Sigmoid colon (tissue), 7 donors: ENCODE measurements at places on chromosomes 7 and 10. TPM values are rescaled to one million over a fixed set of nuclear protein-coding genes. Genes with fewer than 3 reads are reported as not detected.

DNA sequence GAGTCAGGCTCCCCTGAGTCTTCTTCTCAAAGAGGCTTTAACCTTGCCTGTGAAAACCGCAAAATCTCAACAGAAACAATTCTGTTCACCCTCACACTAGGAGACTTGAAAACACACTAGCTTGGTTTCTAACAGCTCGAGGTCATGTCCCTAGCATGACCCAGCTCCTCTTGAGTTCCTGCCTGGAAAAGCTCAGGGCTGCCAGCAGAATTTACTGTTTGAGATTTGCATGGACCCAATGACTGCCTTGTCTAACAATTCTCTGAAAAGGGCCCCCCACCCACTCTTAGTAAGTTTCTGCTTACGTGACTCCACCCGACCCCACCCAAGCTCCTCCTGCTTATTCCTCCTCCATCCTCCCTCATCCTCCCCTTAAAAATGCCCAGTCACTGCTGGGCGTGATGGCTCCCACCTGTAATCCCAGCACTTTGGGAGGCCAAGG is 85.1 kb upstream of the KMT2C start:
- DNase-seq, result no peak

H2BK1 gene
- total RNA-seq, result not detected

RARRES2 gene
- total RNA-seq, result 447 TPM

DNA sequence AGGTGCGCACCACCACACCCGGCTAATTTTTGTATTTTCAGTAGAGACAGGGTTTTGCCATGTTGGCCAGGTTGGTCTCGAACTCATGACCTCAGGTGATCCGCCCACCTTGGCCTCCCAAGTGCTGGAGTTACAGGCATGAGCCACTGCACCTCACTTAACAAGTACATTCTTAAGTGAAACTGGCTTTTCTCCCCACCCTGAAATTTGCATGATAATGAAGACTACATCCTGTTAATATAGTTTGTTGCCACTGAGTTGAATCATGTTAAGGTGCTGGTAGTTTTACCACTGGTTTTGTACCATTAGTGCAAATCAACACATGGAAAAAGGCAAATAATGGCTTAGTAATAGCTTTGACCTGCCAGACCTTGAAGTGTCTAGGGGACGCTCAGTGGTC is 62.2 kb downstream of the MPLKIP start:
- no peak for DNase-seq

DNA sequence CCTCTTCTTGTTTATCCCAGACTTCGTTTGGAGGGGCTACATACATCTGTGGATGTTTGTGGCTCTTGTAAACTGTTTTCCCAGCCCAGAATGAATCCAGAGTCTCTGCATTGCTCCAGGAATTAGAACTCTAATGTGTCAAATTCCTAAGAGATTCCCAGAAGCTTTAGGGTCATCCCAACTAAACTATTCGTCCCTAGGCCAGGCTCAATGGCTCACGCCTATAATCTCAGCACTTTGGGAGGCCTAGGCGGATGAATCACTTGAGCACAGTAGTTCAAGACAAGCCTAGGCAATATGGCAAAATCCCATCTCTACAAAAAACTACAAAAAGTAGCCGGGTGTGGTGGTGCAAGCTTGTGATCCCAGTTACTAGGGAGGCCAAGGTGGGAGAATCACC is 28.5 kb downstream of the ARHGAP19 start:
- DNase-seq, result no peak

SH2D4B gene
- total RNA-seq, result not detected

C1QL3 gene
- total RNA-seq, result 0.36 TPM

NRF1 gene
- 18.1 TPM for total RNA-seq

DNA sequence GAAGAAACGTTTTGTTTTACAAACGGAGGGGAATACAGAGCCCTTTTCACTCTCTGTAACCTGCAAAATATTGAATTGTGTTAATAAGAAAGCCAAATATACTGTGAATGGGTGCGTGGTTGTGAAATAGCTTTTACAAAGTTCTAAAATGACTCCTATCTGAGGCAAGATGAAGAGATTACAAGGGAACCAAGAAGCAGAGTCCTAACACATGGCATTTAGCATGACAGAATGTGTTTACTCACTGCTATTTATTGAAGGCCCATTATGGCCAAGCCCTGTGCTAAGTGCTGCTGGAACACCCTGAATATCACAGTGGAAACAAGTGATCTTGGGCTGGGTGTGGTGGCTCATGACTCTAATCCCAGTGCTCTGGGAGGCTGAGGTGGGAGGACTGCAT is 12.9 kb downstream of the JCAD start:
- DNase-seq, result no peak

RPA3 gene
- 15.8 TPM for total RNA-seq

DNA sequence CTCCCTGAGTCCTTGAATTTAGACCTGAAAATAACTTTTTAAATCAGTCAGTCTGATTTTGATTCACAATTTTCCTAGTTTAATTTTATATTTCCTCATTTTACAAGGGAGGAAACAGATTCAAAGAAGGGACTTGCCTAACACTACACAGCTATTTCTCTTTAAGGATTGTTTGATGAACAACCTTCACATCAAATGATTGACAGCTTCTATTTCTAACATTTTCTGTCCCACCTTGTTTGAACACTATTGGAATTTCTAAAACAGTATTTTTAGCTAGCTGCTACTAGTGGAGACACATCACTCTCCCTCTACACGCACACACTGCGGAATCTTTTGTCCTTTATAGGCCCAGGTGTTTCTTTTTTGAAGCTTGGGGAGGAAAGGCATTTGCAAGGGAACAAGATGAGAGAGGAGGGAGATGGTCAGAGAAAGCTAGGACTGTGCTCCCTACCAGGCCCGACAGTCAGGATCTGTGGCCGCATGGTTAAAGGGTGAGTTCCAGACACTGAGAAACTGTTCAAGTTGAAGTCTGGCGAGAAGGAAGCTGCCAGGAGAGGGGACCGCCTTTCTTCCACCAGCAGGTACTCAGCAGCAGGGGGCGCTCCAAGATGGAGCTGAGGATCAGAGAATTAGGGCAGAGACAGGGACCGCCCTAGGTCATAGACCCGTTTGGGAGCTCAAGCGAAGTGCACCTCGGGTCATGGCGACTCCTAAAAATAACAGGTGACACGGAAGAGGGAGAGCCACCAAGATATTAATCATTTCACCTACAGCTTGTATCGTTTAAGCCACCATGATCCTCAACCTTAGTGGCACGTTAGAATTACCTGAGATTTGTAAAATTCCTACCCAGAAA is 49.7 kb downstream of the DNAJC12 start:
- DNase-seq, result no peak

C7orf57 gene
- total RNA-seq, result not detected

NPFFR1 gene
- not detected for total RNA-seq

OR2A42 gene
- not detected for total RNA-seq

COL13A1 gene
- 2.9 TPM for total RNA-seq

MDFIC gene
- 53.2 TPM for total RNA-seq

GRCh38 chr7:2156756-2157472 is 75.8 kb downstream of the MAD1L1 start:
- no peak for DNase-seq

SOSTDC1 gene
- 6.4 TPM for total RNA-seq

CRTAC1 gene
- 3.8 TPM for total RNA-seq

GRCh38 chr7:45682836-45683555 is 108.8 kb downstream of the ADCY1 start:
- no peak for DNase-seq

CAV2 gene
- 142 TPM for total RNA-seq

DNA sequence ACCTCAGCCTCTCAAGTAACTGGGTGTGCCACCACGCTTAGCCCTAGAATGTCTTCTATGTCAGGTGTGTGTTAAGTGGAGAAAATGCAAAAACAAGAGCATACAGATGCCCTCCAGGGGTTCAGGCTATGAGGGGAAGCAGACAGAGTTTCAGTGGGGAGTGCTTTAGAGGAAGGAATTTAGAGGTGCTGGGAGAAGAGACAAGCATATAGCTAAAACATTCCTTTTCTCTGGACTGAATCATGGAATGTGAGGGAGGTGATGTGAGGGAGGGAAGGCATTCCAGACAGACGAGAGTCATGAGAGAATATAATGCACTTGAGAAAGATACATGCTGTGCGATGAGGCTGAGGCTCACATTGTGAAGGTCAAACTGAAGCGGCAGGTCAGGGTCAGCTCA is 6.6 kb upstream of the ZNF786 start:
- DNase-seq, result no peak

PAX4 gene
- total RNA-seq, result not detected

GRCh38 chr10:80552151-80552646 is 14.5 kb downstream of the SH2D4B start:
- peak; percentile 68 for DNase-seq

- peak; percentile 50 for DNase-seq
Observed at GRCh38 chr10:132102717-132103110, 37.0 kb downstream of the JAKMIP3 start.

GRCh38 chr7:19754521-19755116 is 18.8 kb downstream of the TMEM196 start:
- no peak for DNase-seq

DNA sequence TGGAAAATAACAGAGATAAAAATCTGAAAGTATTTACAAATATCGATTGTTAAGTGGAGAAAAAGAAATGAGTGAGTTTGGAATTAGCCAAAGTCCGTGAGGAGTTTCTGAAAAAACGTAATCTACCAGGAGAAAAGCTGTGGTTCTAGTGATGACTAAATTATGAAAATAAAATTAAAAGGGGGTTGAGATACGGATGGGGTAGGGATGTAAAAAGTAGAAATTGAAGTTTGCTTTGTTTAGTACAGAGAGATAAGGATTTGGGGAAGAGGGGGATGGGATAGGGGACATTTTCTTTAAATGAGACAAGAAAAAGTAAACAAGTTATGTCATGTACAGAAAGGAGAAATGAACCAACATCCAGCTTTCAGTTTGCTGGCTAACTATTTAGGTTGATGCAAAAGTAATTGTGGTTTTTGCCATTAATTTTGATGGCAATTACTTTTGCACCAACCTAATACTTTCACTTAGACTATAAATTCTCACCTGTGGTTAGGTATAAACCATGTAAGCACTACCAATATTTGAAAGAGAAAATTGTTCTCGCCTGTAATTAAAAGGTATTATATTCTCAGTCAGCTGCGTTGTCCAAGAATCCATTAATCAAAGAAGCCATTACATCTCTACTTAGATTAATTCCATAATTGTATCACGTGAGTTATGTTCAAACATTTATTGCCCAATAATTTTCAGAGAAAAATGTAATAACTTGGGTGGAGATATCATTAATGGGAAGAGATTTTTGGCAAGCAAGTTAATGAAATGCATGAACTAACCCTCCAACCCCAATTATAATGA is 143.0 kb upstream of the NRP1 start:
- DNase-seq, result no peak

GRCh38 chr7:90607196-90607595 is 11.1 kb downstream of the CDK14 start:
- no peak for DNase-seq

TSPAN14 gene
- 22.0 TPM for total RNA-seq

GRCh38 chr7:69367780-69368179 is 230.5 kb upstream of the AUTS2 start:
- no peak for DNase-seq

- no peak for DNase-seq
Observed at GRCh38 chr10:15856328-15857015, 3.8 kb downstream of the MINDY3 start.

POLL gene
- total RNA-seq, result 36.4 TPM

SFMBT2 gene
- total RNA-seq, result 6.4 TPM

ITPRID1 gene
- not detected for total RNA-seq

DNA sequence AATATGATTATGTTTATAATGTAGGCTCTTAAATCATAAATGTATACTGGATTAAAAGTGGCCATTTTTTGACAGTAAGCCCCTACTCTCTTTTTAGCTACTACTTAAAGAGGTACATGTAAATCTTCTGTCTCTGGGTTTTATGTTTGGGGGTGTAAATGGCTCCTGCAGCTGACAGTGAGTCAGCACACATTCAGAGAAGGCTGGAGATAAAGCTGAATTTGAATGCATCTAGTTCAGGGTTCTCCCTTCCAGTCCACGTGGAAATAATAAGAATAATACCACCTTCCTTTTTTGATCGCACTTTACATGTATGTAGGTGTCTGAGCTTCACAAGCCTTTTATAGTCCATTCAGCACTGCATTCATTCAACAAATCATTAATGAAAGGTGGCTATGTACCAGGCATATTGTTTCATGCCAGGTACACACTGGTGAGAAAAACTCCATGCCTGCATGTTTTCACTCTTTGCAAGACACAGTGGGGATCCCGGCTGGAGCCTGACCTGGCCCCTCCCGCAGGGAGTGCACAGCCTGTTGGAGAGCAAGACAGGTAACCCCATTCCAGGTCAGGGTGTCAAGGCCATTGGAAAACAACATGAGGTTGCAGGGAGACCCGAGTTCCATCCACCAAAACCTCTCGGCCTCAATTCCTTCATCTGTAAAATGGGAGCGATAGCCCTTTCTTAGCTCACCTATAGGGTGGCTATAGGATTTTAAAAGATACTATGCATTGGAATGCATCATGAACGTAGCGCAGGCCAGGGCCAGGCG is 107.5 kb upstream of the ANLN start:
- peak; percentile 55 for DNase-seq

UCMA gene
- total RNA-seq, result not detected
